Fibroblast of villous mesenchyme (primary cell): ENCODE measurements at places on chromosomes 2 and 18. TPM values are rescaled to one million over a fixed set of nuclear protein-coding genes. Genes with fewer than 3 reads are reported as not detected.

Gene UPP2
- total RNA-seq = not detected in 2 replicates

Gene RTTN
- 15.1 and 24.2 TPM in 2 replicates for total RNA-seq

Gene NPHP1
- 4.3 and 4.8 TPM in 2 replicates for total RNA-seq

Gene LHCGR
- under 0.01 TPM in 1 of 2 replicates, not detected in the other for total RNA-seq

Gene DYNAP
- total RNA-seq = not detected in 2 replicates

Gene IL1A
- total RNA-seq = 0.32 and 0.43 TPM in 2 replicates

Gene ZNF519
- 6.0 and 8.7 TPM in 2 replicates for total RNA-seq

Gene KYNU
- total RNA-seq = 0.43 and 0.64 TPM in 2 replicates

Gene ASB18
- not detected in 2 replicates for total RNA-seq

Gene NTSR2
- total RNA-seq = not detected in 2 replicates

Gene ELOA2
- total RNA-seq = not detected in 2 replicates

Gene ACAA2
- total RNA-seq = 31.5 and 36.1 TPM in 2 replicates

Gene CPO
- total RNA-seq = not detected in 2 replicates

Gene EGR4
- not detected in 2 replicates for total RNA-seq

Gene CXCR4
- not detected in 2 replicates for total RNA-seq

Gene DIS3L2
- 26.7 and 30.7 TPM in 2 replicates for total RNA-seq

Gene SNED1
- 5.5 and 6.5 TPM in 2 replicates for total RNA-seq
